ENCODE measurements at places on chromosomes 12 and 14.

DNA sequence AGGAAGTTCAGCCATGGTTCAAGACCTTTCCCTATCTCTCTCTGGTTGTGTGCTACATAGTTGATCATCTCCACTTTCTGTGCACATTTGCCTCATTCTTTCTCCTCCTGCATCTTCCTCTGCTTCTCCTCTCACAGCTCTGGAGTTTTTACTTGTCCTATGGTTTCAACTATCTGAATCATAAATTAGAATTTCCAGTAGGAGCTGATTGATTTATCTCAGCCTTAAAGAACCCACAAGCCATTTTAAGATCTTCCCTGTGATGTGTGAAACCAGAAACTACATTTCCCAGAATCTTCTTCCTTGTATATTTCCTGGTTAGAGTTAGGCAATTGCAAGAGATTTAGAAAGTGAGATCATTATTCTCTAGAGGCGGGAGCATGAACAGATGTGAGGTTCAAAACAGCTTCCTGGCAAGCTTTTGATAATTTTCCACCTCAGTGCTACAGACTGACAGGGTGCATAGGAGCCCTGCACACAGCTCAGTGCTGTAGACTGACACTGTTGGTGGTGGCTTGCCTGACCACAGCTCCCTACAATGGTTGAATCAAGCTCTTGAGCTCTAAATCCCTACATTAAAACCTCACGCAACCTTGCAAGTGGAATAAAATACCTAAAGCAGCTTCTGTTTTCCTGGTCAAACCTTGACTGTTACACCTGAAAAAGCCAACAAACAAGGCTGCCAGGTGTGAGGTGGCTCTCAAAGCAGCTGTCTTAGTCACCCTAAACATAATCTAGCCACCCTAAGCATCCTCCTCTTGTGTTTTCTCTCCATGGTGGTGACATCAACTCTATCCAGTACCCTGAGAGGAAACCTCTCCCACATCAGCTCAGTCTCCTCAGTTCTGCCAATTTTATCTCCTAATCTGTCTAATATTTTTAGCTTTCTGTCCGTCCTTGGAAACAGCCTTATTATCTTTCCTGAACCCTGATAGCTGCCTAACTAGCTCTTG lies 21.5 kb upstream of the IFNG start:
- DNase-seq = peak; percentile 15

DNA sequence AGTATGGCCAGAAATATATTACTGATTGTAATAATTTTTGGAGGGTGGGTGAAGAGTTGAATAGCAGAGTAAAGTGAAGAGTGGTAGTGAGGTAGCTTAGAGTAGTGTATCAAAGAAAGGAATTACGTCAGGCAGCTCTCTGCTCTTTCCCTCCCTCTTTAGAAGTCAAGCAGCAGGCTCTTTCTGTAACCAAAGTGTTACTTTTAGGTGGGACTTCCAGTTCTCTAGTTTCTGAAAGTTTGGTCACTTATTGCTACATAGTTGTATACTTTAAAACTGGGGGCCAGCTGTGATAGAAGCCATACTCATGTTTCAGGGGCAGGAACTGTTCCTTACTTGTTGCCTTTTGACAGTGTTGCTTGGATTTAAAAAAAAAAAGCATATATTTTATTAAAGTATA lies 30.6 kb downstream of the ATF7IP start:
- DNase-seq = peak; percentile 14

DNA sequence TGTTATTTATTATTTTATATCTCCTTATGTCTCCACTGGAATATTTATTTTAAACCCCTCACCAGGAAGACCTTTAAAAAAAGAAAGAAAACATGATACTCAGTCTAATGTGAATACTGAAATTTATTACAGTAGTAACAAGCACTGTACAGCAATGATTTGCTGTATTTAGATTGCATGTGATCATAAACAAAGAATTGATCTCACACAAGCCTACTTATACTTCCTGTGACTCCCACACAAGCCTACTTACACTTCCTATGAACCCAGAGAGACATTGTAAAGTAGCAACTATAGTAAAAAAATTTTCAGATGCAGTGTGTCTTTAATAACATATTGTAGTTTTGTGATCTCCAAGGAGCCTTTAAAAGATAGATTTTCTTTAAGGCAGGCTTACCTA lies 142.7 kb upstream of the SYT1 start:
- DNase-seq = no peak

- no peak for DNase-seq
Measured at GRCh38 chr12:14795028-14795448, 8.2 kb downstream of the WBP11 start.

DNA sequence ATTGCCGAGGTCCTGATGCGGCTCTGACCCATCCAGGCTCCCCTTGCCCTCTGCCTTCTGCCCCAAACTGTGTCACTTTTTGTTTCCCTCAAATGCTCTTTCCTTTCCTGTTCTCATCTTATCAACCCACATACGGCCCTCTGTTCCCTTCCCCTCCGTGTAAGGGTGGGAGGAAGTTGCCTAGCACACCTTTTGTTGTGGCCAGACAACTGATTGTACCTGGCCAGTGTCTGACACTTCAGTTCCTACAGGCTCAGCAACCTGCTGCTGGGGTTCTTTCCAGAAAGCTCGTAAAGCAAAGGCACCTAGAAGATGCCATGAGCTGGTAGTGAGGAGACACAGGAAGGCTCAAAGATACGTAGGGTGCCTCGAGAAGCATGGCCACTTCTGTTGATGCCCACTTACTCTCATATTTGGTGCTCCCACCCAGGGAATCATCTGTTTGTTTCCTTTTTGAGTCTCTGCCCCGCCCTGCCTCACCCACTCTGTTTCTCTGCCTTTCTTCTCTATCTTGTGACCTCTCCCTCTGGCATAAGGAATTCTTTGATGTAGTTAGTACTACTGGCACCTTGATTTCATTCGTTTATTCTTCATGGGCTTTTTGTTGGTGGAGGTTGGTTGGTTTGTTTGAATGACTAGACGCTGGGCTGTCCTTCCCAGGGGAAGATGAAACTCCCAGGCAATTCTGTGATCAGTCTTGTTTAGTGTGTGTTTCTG lies 152.4 kb upstream of the FKBP4 start:
- peak; percentile 11 for DNase-seq

DNA sequence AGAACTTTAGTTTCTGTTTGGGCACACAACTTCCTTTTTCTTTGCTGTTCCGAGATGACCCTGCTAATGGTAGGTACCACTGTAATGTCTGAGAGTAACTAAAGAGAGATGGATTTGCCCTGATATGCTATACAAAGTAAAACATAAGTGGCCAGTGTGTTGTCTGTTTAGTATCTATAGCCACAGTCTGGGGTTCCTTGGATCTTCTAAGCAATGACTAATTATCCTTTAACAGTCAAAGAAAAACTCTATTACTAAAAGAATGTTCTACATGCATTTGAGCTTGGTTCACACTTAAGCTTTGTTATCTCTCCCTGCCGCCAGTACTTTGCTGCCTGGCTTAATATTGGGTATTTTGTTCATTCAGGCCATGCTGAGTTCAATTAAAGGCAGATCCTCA lies 1051.9 kb upstream of the FLRT2 start:
- no peak for DNase-seq

DNA sequence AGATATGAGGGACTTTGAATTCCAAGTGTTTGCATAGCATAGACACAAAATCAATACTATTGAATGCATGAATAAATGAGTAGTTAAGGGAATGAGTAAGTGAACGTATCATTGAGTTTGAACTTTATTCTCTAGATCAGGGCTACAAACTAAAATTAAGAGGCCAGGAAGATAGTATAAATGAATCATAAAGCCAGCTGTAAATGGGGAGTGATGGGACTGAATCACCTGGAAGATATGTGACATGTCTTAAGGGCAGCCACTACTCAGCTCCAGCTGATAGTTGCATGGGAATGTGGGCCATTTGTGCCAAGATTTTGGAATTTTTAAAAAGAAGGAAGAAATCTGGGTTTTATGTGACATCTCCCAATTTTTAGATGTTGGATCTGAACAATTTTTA lies 229.9 kb downstream of the AKAP6 start:
- DNase-seq = no peak

GRCh38 chr12:27026257-27026656 lies 3.9 kb downstream of the MED21 start:
- no peak for DNase-seq

- no peak for DNase-seq
Measured at GRCh38 chr14:68372368-68372767, 420.5 kb downstream of the ZFP36L1 start.

- DNase-seq = no peak
Measured at GRCh38 chr12:24948420-24948756, 513 bp downstream of the BCAT1 start.

GRCh38 chr12:131827961-131828534 lies at the start of gene MMP17:
TSS of gene MMP17 (plus strand) at chr12:131828393. CDS start at chr12:131828495, 102 bp downstream.
- no peak for DNase-seq

GRCh38 chr12:50614167-50614759 lies 109.5 kb downstream of the DIP2B start:
- DNase-seq = no peak

GRCh38 chr14:100124551-100125088 lies 34.8 kb downstream of the DEGS2 start:
- DNase-seq = no peak

- DNase-seq = no peak
Measured at GRCh38 chr12:76863837-76864236, 15.0 kb downstream of the CSRP2 start.

DNA sequence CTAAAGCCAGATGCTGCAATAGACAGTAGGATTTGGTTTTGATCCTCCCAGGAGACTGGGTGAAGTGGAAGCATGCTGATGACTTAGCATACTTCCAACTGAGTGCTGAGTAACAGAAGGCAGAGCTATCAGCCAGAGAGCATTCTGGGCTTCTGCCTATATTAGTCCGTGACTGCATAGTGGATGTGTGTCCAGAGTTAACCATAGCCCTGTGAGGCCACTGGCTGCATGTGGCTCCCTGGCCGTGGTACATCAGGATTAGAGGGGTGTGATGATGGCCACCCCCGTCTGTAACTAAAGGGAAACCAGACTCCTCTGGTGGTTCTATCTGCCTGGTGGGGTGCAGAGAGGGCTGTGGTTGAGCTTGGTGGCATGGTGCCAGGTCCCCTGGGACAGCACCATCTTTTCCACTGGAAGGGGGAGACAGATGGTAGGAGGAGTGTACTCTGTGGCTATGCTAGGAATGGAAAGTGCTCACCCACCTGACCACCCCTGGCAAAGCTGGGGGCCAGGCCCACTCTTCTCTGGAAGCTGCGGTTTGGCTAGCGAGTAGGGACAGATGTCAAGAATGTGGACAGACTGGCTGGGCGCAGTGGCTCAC lies 27.4 kb downstream of the ABCD4 start:
- DNase-seq = no peak

- DNase-seq = peak; percentile 16
Measured at GRCh38 chr12:92141591-92142121, 4.0 kb downstream of the BTG1 start.

DNA sequence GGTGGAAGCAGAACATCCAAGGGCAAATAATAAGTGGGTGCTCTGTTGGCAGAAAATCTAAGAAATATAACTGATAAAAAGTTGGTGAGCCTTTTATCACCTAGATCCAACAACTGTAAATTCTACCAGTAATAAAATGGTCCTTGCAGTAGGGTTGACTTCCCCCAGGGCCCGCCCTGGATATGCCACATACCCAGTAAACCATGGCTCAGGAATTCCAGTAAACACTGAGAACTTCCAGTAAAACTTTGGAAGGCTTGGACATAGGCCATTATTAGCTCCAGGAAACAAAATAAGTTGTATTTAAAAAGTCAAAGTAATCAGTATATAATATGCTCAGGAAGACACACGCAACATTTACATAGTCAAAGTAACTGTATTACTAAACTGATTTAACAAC lies 402.2 kb downstream of the BCAT1 start:
- DNase-seq = no peak

DNA sequence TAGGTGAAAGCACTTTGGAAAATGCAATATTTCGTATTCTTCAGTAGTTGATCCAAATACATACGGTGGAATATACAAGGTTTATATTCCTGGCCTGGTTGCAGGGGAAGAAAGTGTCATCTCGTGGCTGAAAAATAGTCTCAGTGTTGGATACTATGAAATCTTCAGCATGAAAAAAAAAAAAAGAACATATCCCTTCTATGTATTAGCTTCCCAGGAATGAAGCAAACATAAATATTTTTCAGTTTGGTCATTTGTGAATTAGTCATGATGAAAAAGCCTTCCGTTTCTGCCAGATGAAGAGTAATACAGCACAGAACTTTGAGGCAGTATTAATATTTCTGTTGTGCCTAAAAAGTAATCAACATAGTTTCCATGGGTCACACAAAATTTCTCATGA lies 36.7 kb downstream of the FLRT2 start:
- no peak for DNase-seq

DNA sequence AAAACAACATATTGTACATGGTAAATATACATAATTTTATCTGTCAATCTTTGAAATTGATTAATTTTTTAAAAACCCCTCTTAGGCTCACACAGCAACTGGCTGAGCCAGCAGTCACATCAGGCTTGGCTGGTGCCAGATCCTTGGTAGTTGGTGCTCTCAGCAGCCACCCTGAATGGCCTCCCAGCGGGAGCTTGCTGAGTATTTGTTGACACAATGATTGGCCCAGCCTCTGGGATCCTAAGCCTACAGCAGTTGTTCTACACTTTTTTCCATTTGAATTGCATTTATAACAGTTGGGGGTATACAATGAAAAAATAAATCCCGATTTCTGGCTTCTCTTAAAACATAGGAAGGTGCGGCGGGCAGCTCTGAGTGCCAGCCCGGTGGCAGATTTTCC lies 11.1 kb downstream of the PRKAB1 start:
- no peak for DNase-seq

DNA sequence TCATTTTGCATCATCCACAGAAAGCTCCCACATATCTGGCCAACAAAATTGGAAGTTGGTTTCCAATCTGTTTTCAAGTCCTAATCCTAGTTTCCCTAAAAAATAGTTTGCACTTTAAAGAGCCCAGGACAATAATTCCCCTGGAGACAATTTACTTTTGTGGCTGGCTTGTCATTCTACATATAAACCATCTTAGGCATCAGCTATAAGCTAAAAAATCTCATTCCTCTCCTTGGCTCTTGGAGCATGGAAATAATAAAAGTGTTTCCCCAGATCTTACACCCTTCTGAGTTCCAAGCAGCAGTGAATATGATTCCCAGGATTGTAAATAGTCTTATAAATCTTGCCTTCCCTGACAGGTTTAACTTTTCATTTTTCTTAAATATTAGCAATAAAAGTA lies 89.1 kb upstream of the NUDT4 start:
- DNase-seq = no peak

- no peak for DNase-seq
Measured at GRCh38 chr12:131828671-131829355, 620 bp downstream of the MMP17 start.

- no peak for DNase-seq
Measured at GRCh38 chr14:70064136-70064865, 124.5 kb downstream of the SLC8A3 start.

DNA sequence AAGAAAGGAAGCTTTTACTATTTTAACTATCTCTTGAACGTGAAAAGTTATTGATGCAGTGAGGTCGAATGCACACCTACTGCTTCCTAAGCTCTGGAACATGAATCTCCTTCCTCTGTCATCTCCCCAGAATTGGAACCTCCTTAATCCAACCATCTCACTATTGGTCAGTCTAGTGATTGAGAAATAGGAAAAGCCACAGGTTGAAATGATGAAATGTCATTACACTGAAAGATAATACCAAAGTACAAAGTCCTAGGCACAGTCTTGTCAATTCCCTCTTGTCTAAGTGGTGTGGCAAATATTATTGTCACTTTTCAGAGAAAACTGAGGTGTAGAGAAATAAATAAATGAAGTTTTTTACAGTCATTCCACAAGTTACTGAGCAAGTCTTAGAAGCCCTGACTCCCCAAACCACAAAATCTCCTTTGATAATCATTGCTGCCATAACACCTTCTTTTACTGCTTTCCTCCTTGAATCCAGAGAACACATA lies 19.5 kb upstream of the HIGD1C start:
- DNase-seq = no peak

GRCh38 chr12:7376196-7376595 lies 67.8 kb downstream of the CD163L1 start:
- no peak for DNase-seq

All from activated gamma-delta T cell treated with Interleukin-2 at 50 U/mL for 16 hours (primary cell).